ENCODE measurements at places on chromosomes 3 and 15.

DNA sequence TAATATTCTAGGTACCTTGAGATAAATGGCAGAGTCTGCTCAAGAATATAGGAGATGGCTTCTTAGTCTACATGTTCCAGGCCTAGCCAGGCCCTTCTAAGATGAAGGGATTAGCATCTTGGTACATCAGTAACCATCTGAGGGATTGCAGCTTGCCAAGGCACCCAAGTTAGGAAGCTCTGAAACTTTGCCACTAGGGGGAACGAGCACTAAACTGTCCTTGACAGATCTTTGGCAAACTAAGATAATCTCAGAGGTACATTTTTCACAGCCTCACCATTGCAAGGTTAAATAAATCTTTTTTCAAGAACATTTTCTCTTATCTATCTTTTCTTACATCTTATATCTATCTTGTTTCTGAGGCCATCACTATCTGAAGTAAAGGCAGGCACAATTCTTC is 351.2 kb downstream of the RAP2B start:
- no peak for DNase-seq

- DNase-seq = no peak
Observed at GRCh38 chr3:138457863-138458735, 23.7 kb downstream of the ESYT3 start.

GRCh38 chr3:7029562-7029961 is 168.6 kb downstream of the GRM7 start:
- DNase-seq = no peak

DNA sequence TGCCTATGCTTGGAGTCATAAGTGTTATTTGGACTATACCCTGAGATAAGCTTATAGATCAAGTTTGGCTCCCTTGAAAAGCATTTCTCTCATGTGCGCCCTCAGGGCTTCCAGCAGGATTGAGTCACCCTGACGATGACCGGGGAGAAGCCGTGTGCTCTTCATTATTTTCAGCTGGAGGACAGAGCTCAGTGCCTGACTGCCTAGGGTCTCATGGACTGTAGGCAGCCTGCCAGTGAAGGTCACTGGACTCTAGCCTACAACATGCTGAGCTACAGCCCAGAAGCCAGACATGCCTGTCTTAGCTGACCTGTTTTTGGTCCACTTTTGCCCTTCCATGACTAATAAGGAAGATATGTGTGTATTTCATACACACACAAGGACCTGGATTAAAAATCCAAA is 31.6 kb upstream of the NUDT16 start:
- DNase-seq = no peak

GRCh38 chr15:95883064-95883463 is 447.4 kb upstream of the NR2F2 start:
- no peak for DNase-seq

GRCh38 chr3:195895861-195896360 is 12.4 kb downstream of the TNK2 start:
- DNase-seq = peak; percentile 71

DNA sequence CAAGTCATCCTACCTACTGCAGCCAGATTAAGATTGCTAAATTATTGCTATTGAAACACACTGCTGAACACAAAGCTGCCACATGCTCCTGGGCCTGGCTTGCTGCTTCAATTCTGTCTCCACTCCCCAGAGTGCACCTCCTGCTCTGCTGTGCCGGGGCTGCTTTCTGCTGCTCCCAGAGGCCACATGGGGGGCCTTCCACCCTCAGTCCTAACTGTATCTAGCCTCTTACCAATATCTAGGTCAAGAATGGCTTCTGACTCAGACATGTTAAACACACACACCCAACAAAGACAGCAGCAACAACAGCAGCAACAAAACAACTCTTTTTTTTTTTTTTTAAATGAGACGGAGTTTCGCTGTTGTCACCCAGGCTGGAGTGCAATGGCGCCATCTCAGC is 33.0 kb downstream of the MYZAP start:
- no peak for DNase-seq

- no peak for DNase-seq
Observed at GRCh38 chr15:57138349-57138788, 219.9 kb downstream of the TCF12 start.

DNA sequence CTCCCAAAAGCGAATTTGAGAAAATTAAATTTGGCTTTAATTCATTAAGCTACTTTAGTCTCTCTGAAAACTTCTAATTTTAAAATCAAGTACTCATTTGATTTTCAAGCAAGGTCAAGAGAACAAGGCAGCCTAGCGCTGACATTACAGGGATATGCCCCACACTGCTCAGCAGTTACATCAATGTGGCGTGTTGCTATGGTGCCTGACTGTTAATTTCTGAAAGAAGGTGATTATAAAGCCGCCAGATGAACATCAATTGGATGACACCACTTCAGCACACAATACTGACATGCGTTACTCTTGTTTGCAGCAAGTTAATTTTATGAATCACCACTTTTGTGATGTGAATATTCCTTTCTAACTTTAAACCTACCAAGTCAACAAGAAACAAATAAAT is 284.4 kb downstream of the FOXP1 start:
- no peak for DNase-seq

- no peak for DNase-seq
Observed at GRCh38 chr15:84398763-84399701, 163.5 kb downstream of the GOLGA6L4 start.

DNA sequence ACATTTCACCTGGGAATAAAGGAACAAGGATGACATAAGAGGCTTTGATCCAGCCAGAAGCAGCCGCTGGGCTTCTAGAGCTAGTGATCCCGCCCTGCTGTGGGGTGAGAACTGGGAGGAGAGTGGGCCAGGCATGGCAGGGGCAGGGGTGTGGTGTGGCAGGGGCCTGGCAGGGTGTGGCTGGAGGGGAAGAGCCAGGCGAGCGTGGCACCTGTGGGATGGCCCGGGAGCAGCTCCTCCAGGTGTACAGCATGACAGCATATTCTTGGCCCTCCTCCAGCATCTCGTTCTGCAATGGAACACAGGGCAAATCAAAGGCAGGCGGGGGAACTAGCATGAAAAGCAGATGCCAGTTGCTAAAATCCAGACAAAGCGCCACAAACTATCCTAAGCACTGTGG is 35.5 kb downstream of the CYFIP1 start:
- DNase-seq = no peak

- DNase-seq = peak; percentile 80
Observed at GRCh38 chr3:151169262-151169947, 33.6 kb downstream of the GPR171 start.
